Foreskin fibroblast (primary cell): ENCODE measurements at places on chromosomes 5 and 9.

DNA sequence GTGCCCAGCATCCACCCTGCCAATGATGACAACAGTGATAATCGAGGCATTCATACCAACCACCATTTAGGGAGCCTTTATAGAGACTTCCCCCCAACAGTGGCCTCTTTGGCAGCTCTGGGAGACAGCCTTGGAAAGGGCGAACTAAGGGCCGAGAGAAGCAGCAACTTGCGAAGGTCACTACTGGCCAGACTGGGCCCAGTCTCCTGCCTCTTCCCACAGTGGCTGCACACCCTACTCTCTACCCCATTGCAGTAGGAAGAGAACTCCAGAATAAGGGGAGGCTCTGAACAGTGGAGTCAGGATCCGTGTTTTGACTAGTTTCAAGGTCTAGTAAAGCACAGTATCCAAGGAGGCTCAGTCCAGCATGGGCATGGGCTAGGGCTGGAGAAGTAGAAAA is 5.3 kb downstream of the LHX6 start:
- DNase-seq, result no peak

- no peak for DNase-seq
Measured at GRCh38 chr5:79255786-79256557, 20.0 kb downstream of the JMY start.

DNA sequence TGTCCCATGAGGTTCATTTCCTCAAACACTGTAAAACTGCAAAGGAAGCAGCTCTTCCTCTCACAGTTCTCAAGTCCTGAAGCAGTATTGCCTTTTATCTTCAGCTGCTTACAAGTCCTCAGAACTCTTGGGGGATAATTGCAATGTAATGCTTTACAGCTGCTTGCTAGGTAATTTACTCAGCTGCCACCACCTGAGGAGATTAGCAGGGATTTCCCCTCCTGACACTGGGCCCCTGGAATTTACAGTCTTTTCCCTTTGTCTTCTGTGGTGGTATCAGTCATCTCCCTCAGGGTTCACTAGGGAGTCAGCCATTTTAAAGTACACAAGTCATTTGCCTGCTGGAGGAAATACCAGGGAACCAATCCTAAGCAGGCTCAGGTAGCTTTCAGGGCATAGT is 754.3 kb upstream of the GRAMD2B start:
- no peak for DNase-seq

DNA sequence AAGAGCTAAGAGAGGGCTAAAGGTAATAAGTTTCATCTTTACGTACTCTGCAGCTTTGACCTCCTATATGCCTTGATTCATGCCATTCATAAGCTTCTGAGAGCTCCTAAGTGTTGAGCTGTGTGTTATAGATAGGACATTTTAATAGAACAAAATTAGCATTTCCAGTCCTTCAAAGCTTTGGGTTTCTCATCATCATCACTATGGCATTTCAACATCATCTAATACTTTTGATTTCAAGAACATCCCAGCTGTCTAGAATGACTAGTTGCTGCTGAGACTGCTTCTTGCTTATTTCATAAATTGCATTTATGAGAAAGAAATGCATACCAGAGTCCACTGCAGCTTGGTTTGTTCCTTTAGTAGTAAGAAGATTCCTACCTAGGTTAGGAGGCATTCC is 201.7 kb downstream of the SGCD start:
- DNase-seq, result no peak

DNA sequence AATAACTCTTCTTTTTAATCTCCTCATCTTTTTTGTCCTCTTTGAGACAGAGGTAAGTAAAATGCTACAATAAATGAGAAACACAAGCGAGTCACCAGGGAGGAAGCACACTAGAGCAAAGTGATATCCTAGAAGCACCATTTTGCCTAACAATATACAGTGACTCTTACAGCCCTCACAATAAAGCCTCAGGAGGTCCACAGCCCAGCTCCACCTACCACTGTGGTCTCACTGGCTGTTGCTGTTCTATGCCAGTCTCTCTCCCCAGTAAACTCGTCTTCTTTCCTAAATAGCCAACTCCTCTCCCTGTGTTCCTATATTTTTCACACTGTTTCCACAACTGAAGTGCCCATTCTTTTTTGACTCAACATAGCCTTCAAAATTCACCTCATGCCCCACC is 44.3 kb downstream of the TNFSF15 start:
- DNase-seq, result no peak

- peak; percentile 24 for DNase-seq
Measured at GRCh38 chr9:95073042-95073607, 244.4 kb downstream of the FANCC start.

- DNase-seq, result no peak
Measured at GRCh38 chr9:100086097-100086635, 12.6 kb downstream of the ERP44 start.

DNA sequence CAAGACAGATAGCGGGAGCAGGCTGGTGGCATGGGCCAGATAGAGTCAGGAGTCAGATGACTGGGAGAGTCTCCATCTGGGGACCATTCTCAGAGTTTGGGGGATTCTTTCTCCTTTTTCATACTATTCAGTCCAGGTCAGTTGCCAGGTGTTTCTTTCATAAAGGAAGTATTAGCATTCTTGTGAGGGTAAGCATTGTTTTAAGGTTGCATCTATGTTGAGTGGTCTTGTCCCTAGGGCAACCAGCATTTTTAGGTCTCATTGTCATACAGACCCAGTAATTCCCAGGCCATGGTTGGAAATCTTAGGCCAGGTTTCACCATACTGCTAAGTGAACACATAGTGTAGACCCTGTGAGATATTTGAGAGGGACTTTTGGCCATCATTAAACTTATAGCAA is 122.3 kb upstream of the POC5 start:
- DNase-seq, result no peak

DNA sequence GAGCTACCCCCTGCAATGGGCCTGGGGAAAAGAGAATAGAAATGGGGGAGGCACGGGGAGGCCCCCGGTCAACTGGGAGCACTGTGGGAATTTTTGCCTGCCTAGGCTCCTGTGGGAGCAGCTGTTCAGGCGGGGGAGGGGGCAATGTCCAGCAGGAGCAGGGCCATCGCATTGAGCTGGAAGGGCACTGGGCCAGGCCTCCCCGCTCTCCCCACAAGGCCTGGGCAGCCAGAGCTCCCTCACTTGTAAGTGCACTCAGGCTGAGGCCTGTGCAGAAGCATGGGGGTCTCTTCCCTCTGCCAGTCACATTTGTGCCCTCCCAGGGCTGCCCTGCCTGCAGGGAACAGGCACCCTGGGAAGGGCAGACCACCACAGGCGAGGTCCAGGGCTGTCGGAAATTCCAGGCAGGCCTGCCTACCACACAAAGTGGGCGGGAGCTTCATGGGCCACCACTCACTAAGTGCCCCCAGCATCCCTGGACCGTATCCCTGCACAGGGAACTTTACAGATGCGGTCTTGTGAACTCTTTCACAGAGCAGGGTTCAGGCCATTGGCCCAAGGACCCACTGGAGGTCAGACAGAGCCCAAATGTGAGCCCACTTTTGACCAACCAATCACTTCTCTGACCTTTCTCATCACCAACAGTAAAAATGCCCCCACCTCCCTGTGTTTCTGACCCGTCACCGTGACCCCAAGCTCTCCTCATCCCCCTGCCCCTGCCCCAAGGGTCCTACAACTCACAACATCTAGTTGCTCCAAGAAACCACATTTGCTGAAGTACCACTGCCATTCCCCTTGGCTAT is 1.0 kb upstream of the CFAP157 start:
- no peak for DNase-seq

- no peak for DNase-seq
Measured at GRCh38 chr5:173902334-173902733, 14.2 kb downstream of the CPEB4 start.

GRCh38 chr9:90848866-90849265 is 47.2 kb downstream of the SYK start:
- no peak for DNase-seq

DNA sequence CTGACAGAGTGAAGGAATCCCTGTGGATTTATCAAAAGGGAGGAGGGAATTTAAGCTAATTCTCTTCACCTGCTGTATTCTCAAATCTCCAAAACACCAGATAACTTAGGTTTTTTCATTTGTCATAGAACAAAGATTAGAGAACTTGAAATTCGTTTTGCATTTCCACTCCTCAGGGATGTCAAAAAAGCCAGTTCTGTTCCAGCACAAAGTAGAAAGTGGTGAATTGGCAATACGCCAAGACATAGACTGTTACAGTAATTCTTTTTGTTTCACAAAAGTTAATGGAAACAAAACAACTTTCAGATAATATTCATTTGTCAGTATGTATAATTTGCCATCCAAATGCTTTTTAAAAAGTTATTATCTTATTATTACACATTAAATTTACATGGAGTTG is 15.0 kb downstream of the S1PR3 start:
- no peak for DNase-seq

- no peak for DNase-seq
Measured at GRCh38 chr9:122220673-122221182, 8.0 kb downstream of the LHX6 start.

GRCh38 chr9:127697575-127697974 is 9.2 kb upstream of the CFAP157 start:
- no peak for DNase-seq

GRCh38 chr9:12884736-12885395 is 110.0 kb downstream of the LURAP1L start:
- peak; percentile 90 for DNase-seq

DNA sequence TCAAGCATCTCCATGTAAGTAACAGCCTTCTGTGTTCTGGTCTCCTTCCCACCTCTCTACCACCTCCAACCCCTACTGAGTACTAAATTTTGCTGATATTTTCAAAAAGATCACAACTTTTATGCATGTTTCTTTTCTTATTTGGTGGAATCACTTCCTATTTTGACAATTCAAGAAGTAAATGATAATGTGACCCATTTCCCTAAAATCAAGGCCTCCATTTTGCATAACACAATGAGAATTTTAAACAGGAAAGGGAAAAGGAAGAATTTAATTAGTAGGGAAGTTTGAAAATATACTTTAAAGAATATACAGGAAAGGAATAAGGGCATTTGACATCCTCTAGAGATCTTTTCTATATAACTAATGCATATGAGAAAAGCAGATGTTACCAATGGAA is 212.9 kb upstream of the RASA1 start:
- no peak for DNase-seq

- DNase-seq, result no peak
Measured at GRCh38 chr9:36835271-36835996, 198.6 kb downstream of the PAX5 start.
